ENCODE measurements at places on chromosomes 2 and 18.

GRCh38 chr2:19872302-19872701 is 29.5 kb downstream of the TTC32 start:
- DNase-seq: no peak

DNA sequence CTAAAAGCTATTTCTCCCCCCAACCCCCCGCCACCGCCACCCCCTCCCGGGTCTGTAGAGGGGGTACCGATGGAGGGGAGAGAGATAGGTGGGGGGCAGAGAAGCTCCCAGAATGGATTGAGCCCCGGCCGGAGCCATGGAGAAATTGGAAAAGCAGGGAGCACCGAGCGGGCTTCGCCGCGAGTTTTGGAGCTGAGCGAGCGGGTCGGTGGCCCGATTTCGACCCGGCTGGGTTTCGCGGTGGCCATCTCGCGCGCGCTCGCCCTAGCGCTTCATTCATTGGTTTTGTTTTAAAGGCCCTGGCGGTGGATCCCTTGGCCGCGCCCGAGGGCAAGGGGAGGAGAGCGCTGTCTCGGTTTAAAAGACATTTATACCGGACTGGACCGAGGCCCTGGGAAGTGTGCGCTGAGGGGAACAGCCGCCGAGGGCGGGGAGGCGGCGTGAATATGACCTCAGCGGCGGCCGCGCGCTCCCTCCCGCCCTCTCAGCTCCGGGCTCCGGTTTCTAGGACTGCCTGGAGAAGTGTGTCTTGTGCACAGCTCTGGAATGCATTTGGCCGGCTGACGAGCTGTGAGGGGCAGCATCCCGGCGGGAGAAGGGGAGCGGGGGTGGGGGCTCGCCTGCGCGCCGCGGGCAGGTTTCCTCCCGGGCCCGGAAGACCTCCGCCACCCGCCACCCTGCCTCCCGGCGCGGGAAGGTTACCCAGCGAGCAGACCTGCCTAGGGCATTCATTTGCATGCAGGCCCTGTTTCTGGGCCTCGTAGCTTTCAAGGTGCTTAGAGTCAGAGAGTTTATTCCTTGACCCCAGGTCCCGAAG is 1.7 kb upstream of the SMAD7 start:
- peak; percentile 53 for DNase-seq

DNA sequence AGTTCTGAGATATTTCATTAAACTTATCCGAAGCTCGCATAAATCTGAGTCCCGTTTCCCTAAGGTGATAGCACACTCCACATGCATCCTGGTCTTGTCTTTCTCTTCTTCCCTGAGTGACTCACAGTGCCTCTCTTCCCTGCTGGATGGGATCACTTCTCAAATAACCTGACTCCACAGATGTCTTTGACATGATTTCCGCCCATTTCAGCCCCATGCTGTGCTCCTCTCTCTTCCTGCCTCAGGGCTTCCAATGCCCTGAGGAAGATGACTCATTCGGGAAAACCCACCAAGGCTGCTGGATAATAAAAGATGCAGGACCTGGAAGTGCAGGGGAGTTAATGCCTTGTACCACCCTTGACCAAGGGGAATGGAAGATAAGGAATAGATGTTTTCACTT is 441.7 kb upstream of the SOX11 start:
- DNase-seq: no peak

DNA sequence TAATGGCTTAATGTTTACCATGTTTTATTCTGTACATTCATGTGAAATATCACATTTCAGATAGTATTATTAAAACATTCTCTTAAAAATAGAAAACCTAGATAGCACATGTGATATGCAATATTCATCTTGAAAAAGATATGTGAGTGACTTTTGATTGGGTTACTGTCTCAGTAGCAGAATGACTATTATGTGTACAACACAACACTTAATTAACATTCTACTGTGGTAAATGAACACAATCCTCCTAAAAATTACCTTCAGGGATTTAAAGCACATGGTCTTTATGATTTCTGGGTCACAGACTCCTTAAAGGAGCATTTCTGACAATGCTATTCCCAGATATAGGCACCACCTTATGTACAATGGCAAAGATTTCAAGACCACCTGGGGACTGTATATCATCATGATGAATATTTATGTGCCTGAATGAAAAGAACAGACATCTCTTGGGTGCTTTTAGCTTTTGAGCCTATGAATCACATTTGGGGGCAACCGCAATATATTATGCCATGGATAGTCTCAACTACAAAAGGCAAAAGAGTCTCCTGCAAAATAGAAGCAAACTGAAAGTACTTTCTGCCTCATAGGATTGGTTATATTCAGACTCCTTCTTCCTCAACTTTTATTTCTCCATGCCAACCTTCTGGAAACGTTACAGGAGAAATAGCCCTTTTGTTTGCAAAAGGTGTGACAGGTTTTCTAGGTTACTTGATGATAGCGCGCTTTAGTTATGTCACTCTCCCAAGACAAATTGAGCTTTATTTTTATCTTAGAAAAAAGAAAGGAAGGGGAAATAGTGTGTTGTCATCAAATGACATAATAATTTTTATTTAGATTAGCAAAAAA is 259.0 kb downstream of the CALCRL start:
- DNase-seq: no peak

DNA sequence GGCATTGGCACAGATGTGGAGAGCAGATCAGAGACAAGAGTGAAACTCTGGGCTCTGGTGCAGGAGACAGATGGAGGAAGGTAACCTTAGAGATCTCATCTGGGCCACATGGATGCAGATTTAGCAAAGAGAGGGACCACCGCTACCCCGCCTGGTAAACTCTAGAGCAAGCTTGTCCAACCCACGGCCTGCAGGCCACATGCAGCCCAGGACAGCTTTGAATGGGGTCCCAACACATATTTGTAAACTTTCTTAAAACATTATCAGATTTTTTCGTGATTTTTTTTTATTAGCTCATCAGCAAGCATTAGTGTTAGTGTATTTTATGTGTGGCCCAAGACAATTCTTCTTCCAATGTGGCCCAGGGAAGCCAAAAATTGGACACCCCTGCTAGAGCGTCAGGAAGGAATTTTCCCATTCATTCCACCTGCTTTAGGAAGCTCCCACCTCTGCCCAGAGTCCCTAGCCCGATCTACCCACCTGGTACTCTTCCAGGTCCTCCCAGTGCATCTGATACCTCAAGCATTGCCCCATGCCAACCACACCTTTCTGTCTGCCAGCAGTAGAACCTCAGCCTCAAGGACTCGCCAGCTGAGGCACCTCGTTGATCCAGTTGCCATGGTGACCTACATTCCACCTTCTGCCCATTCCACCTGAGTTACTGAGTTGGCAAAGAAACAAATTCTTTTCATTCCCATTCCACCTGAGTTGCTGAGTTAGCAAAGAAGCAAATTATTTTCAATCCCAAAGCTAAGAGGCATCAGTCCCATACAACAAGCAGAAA is at the start of gene CIB4:
CIB4 (minus strand) TSS at position 586 of the 784 bp plus-strand sequence; CDS start at position 534, 52 bp downstream.
- no peak for DNase-seq

Measured in stimulated activated CD4-positive, alpha-beta T cell treated with anti-CD3 and anti-CD28 coated beads, Interleukin-4, amount 100 ng/mL, for 1 hour (primary cell).